ENCODE measurements at places on chromosomes 2 and 18.

DNA sequence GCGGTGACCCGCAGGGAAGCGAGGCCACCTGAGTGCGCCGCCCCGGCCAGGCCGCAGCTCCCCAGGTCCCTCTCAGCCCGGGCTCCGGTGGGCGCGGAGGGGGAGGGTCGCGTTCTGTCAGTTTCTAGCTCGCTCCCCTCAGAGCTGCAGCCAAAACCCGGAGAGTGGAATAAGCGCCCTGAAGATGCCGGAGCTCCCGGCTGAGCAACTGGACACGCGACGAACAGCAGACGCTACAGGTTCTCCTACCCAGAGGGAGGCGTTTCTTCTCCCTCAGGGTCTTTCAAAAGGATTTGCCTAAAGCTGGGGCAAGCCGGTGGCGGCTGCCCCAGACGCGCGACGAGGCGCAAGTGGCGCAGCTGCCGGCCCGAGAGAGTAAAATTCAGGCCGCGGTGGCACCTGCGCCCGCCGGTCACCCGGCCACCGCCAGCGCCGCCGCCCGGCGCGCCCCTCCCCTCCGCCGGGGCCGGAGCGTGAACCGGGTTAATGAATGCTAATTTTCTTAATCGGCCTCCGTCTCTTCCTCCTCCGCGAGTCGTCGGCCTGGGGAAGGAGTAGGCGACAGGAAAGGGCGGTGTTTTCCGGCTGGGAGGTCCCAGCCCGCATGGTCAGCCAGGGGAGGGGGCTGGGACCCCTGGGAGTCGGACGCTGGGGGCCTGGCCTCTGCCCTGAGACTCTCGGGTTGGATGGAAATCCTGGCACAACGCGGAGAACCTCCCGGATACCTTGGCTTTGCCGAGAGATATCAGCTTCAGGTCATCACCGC is 845 bp upstream of the CDC42EP3 start:
- peak; percentile 22 for DNase-seq

GRCh38 chr2:60095903-60096302 is 457.6 kb downstream of the BCL11A start:
- DNase-seq, result no peak

DNA sequence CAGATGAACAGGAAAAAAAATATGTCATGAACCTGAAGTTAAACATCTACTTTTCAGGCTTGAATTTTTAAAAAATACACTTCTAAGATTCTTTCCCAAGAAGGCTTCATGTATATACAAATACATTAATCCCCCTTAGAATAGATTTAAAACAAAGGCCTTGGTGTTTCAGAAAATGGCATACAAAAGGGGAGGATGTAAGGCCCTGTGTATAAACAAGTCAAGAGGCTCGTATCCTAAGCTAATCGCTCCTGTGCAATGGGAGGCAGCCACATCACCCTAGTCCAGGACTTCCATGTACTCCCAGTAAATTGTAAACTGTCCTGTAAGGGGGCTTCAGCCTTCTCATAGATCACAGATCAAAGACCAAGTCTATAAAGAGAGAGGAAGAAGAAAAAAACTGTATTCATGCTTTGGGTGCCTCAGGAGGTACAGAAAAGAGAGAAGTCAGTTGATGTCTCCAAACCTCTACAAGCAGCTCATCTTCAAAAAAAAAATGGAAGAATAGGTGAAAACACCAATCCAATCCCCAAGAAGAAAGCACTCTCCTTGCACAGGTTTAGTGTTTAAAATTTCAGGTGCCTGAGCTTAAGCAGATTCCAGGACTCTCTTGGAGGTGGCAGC is 53.9 kb downstream of the ANKRD44 start:
- no peak for DNase-seq

GRCh38 chr18:46768166-46768921 is 11.5 kb upstream of the ST8SIA5 start:
- no peak for DNase-seq

DNA sequence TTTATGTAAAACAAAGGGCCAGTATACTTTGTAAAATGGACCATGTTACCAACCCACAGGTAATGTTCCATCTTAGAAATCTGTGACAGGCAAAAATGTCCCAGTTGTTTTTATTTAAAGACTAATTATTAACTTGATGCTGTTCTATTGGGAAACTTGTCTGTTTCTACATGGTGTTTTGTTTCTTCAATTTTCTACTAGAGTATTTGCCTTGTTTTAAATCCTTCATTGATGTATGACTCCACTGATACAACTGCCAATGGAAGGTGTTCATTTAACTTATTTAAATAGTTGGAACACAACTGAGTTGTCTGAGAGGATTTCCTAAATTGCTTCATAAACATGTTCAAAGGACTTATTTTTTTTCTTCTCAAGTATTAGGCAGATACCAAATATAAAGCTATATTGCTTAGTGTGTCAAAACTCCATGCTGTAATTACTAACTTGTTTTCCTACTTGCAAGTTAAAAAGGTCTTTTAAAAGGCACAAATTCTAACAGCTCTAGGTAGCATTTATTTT is 152.0 kb upstream of the XPO1 start:
- DNase-seq, result no peak

DNA sequence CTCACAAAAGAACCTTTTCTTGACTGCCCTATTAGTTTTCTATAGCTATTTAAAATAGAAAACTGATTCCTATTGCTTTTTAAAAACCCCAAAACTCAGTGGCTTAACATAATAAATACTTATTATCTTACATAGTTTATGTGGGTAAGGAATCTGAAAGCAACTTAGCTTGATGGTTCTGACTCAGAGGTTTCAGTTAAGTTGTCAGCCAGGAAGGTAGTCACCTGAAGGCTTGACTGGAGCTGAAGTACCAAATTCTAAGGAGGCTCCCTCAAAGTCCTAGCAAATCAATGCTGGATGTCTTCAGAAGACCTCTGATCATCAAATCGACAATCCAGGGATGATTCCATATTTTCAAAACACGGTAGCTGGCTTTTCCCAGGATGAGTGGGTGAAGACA is 546.6 kb upstream of the CDH2 start:
- DNase-seq, result no peak

DNA sequence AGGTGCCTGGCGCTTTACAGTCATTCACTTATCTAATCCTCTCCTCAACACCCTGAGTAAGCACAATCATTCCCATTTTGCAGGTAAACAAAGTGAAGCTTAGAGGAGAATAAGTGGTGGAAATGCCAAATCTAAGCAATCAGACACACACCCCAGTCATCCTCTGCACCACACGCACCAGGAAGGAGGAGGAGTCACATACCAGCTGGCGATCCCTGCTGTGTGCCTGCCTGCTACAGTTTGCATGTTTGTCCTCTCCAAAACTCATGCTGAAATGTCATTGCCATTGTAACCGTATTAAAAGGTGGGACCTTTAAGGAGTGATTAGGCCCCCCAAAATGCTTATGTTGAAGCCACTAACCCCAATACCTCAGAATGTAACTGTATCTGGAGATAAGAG is 93.7 kb downstream of the LOXHD1 start:
- no peak for DNase-seq

- DNase-seq, result no peak
Observed at GRCh38 chr2:104177179-104177578, 676.7 kb upstream of the POU3F3 start.

DNA sequence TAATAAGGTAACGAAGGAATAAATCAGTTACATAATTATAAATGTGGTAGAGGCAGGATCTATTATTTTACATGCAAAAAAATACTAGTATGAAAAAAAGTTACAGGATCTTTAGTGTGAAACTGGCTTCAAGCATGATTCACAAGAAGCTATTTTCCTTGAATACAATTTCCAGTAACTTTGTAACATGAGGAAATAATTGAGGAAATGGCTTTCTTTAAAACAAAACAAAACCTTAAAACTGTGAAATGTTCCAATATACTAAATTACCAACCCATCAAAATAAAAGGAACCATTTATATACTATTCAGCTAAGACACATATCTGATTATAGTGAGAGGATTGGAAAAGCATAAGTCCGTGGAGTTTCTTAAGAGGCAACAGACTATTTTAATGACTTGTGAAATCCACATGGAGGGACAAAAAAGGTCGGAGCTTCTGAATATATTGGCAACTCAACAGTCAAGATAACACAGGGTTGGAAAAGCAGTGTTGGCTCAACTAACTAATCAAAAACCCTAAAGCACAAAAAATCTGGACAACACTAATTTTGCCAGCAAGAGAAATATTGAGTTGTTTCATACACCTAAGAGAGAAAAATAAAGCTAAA is 10.6 kb downstream of the IRS1 start:
- no peak for DNase-seq

GRCh38 chr2:125471963-125472362 is 1184.0 kb upstream of the GYPC start:
- DNase-seq, result no peak

DNA sequence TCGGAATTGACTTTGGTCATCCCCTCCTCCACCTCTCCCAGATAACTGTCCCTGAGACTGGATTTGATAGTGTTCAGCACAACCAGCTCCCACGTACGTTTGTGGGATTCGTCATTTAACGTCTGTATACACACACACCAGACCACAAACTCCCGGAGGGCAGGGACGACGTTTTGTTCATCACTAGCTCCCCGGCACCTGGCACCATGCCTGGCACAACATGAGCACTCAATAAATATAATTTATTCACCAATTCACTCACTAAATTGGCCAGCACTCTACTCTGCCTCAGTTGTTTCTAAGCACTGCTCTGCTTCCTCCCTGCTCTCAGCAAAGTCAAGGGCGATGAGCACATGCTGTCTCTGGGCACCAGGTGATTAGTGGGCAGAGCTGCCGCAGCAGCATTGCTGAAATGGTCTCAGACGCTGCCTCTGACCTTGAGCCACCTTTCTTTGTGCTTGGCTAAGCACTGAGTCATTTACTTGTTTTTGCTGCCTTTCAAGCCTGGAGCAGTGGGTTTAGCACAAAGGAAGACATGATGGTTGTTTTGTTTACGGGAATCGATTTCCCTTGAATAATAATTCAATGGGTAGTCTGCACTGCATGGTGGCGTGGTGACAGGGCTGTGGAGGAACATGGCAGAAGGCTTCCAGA is 19.3 kb upstream of the LOXHD1 start:
- DNase-seq, result no peak

DNA sequence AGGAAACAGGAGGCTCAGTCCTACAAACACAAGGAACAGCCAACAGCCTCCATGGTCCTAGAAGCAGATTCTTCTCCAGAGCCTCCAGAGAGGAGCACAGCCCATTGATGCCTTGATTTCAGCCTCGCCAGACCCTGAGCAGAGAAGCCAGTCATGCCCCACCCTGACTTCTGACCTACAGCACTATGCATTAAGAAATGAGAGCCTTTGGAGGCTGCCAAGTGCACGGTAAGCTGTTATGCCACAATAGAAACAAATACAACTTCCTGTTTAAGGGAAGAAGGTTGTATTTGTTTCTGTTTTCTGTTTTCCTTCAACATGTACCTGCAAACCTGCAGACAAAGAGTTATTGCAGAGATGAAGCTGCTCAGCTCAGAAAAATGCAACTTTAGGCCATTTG is 181.3 kb upstream of the AGAP1 start:
- no peak for DNase-seq

DNA sequence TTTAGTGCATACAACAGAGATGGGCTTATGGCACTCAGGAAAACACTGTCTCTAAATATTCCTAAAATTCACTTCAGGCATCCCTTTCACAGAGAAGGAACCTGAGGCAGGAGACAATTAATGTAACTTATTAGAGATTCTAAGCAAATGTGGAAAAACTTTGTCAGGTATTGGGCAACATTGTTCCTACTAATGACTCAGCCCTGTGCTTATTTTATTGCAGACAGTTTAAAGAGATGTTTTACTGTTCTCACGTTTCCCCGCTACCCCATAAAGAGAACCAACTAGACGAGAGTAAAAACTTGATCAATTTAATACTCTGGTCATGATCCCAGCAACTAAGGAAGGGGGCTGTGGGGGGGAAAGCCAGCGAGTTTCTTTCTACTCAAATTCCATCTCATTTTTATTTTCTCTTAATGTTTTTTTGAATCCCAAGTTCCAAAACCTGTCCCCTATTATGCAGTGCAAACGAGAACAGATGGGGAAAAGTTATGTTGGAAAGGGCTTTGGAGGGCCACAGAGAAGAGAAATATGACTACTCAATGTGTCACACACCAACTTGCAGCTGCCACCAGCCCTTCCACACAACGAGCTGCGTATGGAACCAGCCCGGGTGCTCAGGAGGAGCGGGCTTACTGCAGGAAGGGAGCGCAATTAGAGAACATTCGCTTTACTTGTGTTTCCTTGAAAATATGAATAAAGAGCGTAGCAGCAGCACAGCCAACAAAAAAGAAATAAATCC is 18.7 kb upstream of the ACVR1 start:
- no peak for DNase-seq

- DNase-seq, result no peak
Observed at GRCh38 chr2:112666761-112667122, 21.0 kb downstream of the SLC20A1 start.

GRCh38 chr2:165640247-165640929 is 153.7 kb downstream of the GALNT3 start:
- no peak for DNase-seq

GRCh38 chr2:60839126-60839813 is 42.1 kb upstream of the REL start:
- no peak for DNase-seq

DNA sequence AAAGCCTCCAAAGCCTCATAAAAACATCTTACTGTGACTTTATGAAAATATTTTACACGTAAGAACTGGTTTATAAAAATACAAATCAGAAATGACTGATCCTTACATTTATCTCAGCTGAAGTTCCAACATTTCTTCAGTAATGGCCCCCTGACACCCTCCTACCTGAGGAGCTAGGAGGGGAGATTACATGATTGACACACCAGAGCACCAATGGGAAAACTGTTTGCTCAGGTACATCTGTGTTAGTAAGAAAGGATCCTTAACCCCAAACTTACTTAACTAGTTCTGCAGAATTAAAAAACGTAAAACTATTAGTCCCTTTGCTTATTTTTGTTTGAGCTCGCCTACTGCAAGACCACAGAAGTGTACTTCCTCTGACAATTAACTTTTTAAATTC is 27.0 kb downstream of the ENOSF1 start:
- no peak for DNase-seq
